SK-N-SH (cell line): ENCODE measurements at places on chromosomes 7 and 10. TPM values are rescaled to one million over a fixed set of nuclear protein-coding genes. Genes with fewer than 3 reads are reported as not detected.

DNA sequence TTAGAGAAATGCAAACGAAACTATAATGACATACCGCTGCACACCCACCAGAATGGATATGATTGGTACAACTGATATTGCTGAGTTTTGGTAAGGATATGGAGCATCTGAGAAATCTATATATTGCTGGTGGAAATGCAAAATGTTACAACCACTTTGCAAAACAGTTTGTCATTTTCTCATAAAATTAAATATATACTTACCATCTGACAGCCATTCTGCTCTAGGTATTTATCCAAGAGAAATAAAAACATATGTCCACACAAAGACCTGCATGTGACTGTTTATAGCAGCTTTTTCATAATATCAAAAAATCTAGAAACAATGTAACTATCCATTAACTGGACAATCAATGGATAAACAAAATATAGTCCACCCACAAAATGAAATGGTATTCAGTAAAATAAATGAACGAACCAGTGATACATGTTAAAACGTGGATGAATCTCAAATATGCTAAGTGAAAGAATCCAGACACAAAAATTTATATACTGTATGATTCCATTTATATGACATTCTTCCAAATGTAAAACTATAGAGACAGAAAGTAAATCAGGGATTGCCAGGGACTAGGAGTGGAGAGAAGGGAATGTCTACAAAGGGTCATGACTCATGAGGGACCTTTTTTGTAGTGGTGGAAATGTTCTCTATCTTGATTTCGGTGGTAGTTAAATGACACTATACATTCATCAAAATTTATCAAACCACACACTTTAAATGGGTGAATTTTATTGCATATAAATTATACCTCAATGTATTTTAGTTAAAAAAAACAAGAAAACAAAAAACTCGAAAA is 312.0 kb upstream of the GLI3 start:
- no peaks in the 10 kb centered on the region for H3K27me3 ChIP-seq
- no peaks in the 10 kb centered on the region for H3K36me3 ChIP-seq
- no peak overlapping the region for H3K4me3 ChIP-seq
- H3K4me1 ChIP-seq = no peaks in the 10 kb centered on the region
- no peak overlapping the region for H3K27ac ChIP-seq
- DNase-seq = no peak

KIN gene
- polyA plus RNA-seq = 3.2 and 4.4 TPM in 2 replicates

TFPI2 gene
- 16.9 and 17.7 TPM in 2 replicates for polyA plus RNA-seq

ZNF503 gene
- 4.5 and 5.9 TPM in 2 replicates for polyA plus RNA-seq

DNA sequence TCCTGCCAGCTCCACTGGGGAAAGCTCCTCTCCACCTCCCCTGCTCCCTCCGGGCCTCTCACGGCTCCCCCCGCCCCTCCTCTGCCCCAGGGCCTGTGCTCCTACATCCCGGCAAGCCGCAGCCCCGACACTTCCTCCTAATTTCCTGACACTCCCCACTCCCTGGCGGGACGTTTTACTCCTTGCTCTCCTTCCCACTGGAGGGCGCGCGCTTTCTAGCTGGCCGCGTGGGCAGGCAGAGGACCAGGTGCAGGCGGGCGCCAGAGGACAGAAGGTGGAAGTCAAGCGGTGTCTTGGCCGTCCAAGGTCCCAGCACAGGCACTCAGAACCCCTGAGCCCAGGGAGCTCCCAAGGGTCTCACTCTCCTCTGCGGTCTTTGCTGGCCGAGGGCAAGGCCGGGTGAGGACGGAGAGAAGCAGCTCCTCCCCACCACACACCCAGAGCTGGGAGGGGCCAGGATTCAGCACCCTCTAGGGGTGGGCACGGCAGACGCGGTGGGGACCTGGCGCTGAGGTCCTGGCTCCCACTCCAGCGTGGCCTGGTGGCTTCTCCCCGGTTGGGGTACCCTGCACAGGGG is 19.1 kb downstream of the ADAM8 start:
- H3K4me3 ChIP-seq = no peak overlapping the region
- DNase-seq = peak; percentile 69
- peaks cover 16% of the 10 kb centered on the region for H3K4me1 ChIP-seq
- no peak overlapping the region for H3K27ac ChIP-seq

FFAR4 gene
- not detected in 2 replicates for polyA plus RNA-seq
